ENCODE measurements at places on chromosomes 13 and 19.

DNA sequence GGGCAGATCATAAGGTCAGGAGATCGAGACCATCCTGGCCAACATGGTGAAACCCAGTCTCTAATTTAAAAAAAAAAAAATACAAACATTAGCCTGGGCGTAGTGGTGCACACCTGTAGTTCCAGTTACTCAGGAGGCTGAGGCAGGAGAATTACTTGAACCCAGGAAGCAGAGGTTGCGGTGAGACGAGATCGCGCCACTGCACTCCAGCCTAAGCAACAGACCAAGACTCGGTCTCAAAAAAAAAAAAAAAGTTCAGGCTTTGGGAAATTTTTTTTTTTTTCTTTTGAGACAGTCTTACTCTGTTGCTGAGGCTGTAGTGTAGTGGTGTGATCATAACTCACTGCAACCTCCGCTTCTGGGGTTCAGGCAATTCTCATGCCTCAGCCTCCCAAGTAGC is 14.7 kb downstream of the LSM14A start:
- DNase-seq, result no peak

GRCh38 chr19:39553082-39553652 is 13.2 kb upstream of the EID2 start:
- DNase-seq, result no peak

DNA sequence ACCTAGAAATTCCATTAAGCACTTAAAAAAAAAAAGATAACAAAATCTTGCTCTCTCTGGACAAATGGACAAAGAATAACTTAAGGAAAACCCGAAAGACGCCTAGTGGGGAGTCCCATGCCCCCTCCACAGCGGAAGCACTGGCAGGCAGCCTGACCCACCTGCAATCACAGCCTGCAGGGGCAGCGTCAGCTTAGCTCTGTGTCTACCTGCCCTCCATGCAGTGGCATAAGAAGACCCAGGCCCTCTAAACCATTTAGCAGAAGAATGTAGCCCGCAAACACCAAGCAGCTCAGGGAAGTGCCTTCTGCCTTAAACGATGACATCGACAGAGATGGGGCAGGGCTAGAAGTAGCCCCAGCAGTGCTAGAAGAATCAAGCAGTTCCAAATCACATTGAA is 36.0 kb downstream of the KCTD15 start:
- no peak for DNase-seq

DNA sequence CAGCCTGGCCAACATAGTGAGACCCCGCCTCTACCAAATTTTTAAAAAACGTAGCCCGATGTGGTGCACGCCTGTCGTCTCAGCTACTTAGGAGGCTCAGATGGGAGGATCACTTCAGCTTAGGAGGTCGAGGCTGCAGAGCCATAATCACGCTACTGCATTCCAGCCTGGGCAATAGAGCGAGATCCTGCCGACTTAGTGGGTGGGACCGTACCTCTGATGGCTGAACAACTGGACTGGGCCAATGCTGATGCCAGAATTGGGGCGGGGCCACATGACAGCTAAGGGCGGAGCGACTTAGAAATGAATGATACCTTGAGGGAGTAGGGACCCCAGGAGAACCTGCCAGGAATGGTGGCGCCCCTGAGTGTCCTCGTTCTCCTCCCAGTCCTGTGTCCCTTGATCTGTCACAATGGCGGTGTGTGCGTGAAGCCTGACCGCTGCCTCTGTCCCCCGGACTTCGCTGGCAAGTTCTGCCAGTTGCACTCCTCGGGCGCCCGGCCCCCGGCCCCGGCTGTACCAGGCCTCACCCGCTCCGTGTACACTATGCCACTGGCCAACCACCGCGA is 3.6 kb downstream of the LTBP4 start:
- DNase-seq, result no peak

DNA sequence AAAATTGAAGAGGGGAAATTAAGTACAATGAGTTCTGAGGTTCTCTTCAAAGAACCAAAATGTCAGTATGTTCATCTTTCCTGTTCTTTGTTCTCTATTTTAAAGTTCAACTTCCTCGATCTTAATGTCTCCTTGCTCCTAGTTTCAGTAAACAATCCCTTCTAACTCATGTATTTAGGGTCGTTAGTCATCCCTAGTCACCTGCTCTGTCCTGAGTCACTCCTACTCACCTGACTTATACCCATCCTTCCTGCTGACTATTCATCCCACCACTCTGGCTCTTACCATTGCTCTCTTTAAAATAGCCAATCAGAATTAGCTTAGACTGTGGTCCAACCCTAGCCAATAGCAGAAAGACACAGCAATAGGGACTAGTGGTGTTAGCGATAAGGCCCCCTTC is 24.3 kb downstream of the ZNF90 start:
- DNase-seq, result no peak

- DNase-seq, result no peak
Observed at GRCh38 chr19:55554741-55555152, 9.4 kb upstream of the SBK3 start.

DNA sequence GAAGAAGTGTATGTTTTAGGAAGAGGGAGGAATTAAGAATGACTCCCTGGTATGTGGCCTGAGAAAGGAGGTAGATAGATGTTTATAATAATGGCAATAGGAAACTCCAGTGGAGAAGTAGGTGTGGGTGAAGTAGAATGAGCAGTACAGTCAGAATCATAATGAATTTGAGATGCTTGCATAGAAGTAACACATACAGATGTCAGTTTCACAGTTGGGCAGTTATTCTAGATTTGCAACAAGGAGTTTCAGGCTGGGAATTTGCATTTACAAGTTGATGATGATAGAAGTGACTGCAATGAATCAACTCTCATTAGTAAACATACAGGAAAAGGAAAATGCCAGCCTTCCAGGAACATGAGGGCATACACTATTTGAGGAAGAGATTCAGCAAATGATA is 149.0 kb downstream of the SLITRK1 start:
- DNase-seq, result no peak

- DNase-seq, result no peak
Observed at GRCh38 chr19:37987356-37988332, 80.6 kb downstream of the SIPA1L3 start.

DNA sequence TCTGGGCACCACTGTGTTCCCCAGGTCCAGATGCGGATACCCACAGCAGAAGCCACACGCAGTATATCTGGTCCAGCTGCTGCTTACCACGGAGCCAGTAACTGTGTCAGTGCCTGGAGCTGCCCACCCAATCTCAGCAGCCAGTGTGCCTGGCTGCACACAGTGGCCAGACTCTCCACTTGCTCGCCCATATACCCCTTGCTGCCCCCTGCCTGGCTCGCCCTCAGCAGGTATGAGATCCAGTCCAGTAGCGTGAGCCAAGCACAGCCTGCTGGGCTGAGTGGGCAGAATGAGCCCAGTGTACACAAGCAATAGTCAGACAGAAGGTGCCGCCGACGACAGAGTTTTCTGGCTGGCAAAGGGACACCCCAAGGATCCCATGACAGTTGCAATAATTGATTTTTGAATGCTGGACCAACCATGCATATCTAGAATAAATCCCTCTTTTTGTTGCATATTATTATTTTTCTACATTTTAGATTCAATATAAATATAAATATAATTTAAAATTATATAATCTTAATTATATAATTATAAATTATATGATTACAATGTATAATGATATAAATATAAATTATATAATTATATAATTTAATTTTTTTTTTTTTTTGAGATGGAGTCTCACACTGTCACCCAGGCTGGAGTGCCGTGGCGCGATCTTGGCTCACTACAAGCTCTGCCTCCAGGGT is 918.8 kb upstream of the MIR17HG start:
- no peak for DNase-seq

- DNase-seq, result no peak
Observed at GRCh38 chr13:24215126-24215525, 54.6 kb downstream of the SPATA13 start.

- no peak for DNase-seq
Observed at GRCh38 chr13:113455384-113455783, 2.1 kb upstream of the ADPRHL1 start.

DNA sequence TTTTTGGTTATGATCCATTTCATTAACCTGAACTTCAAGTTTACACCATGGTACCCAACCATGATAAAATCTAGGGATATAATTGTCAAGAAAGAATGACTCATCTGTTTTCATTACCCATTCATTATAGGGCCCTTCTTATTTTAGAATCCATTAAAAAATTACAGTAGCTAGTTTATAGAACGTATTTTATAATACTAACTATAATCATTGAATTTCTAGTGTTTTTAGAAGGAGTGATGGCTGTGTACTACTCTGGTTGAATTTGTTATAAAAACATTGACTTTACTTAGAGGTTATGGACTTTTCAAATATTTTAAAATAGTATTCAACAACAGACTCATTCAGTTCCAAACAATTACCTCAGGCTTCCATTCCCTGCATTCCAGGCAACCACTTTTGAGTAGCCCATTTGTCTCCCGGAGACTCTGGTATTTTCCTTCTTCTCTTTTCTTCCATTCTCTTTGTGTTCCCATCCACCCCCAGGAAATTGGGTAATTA is 71.9 kb upstream of the KLF12 start:
- no peak for DNase-seq

DNA sequence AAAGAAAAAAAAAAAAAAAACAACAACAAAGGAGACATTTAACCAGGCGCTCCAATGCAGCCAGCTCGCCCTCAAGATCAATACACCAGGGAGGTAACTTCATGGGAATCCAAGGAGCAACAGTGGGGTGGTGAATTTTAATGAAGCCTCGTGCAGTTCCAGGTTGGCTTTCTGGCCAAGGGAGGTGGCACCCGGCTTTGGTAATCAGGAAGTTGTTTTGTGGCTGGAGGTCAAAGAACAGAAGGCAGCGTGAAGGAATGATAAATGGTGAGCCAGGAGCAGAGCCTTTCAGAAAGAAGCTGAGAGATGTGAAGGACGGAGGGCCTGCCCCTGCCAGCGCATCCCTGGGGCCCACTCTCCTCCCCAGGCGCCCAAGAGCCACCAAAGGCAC is 188.2 kb upstream of the TSC22D1 start:
- no peak for DNase-seq

DNA sequence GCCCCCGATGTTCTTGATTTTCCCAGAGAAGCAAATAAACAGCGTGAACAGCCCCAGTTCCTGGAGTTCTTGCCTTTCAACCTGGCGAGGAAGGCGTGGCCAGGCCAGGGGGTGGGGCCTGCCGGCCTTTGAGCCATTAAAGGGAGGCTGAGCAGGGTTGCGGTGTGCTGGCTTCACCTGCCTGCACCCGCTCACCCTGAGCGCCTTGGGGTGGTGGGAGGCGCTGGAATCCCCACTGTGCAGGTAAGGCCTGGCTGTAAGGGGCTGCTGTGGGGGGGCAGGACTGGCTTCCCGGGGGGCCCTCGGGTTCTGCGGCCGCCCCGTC is 2.7 kb upstream of the MISP start:
- no peak for DNase-seq

DNA sequence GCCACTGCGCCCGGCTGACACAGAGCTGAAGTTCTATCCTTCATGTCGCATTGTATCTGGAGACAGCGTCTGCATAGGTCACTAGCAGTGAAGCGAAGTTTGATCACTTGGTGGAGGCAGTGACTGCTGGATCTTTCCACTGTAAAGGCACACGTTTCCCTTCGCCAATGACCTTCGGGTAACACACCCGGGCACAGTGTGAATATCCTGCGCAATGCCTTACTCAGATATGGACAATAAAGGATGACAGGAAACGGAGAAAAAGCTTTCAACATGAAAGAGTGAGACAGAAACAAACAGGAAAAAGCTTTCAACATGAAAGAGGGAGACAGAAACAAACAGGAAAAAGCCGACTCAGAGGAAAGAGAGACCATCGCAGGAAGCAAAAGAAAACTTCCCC is 17.1 kb downstream of the ARL11 start:
- DNase-seq, result no peak

- DNase-seq, result no peak
Observed at GRCh38 chr19:18507021-18507726, 14.7 kb downstream of the ELL start.

GRCh38 chr13:26711211-26711610 is 49.4 kb downstream of the GPR12 start:
- no peak for DNase-seq

DNA sequence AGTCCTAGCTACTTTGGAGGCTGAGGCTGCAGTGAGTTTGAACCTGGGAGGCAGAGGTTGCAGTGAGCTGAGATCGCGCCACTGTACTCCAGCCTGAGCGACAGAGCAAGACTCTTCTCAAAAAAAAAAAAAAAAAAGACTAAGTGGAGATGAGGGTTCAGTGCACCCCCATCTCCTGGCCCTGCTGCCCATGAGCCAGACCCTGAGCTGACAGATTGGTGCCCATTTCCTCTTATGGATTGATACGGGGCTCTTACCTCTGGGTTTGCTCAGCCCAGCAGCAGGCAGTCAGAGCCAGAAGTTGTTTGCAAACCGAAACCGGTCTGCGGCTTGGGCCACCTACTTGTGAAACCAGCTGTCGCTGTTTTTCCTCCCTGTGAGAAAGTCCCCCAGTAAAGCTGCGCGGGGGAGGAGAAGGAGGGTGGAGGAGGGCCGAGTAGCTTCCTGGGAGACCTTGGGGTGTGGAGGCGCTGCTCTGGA is 36.9 kb downstream of the ARRDC2 start:
- no peak for DNase-seq

GRCh38 chr19:44603201-44603945 is 10.0 kb upstream of the IGSF23 start:
- no peak for DNase-seq

DNA sequence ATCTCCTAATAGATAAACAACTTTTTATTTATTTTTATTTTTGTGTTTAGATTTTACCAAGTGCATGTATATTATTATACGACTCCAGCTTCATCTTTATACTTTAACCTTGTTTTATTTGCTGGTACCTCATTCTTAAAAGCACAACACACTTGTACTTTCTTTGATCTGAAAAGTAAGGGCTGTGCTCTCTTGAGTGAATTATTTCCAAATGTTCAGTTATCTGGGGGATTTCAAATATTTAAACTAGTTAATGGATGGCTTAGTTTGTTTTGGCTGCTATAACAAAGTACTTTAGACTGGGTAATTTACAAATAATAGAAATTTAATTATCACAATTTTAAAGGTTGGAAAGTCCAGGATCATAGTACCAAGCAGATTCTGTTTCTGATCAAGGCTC is 1148.2 kb upstream of the PCDH9 start:
- no peak for DNase-seq

GRCh38 chr19:28294395-28294794 is 918.6 kb downstream of the UQCRFS1 start:
- DNase-seq, result no peak

- DNase-seq, result no peak
Observed at GRCh38 chr13:101231751-101232428, 184.4 kb downstream of the NALCN start.

Data from COR-L47 (cell line).